ENCODE measurements at places on chromosomes 2 and 18.

GRCh38 chr18:76952747-76953146, 130.4 kb downstream of the ZNF236 start:
- no peak for DNase-seq

DNA sequence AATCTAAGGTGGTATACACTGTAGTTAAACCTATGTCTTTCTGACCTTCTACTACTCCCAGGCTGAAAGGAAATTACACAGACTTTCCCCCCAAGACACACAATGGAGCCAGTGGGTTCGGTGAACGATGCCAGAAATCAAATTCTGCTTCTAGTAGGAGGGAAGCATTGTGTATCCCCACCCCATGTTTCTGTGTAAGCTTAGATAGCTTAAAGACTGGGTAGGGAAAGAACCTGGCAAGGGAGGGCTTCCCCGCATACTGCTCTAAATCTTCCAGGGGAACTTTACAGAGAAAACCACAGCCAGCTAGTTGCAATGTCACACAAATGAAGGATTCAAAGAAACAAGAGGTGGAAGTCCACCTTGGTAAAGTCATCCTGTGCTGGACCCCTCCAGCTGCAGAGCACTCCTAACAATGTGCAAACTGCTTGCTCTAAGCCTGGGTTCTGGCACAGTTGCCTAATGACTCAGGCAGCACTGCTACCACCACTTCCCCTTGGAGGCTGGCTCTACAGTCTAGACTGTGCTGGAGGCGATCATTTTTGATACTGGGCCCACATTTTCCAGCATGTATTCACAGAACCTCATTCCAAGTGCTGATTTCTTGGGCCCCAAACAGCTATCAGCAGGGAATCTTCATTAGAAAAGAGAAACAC, 47.5 kb downstream of the TRIB2 start:
- DNase-seq: no peak

DNA sequence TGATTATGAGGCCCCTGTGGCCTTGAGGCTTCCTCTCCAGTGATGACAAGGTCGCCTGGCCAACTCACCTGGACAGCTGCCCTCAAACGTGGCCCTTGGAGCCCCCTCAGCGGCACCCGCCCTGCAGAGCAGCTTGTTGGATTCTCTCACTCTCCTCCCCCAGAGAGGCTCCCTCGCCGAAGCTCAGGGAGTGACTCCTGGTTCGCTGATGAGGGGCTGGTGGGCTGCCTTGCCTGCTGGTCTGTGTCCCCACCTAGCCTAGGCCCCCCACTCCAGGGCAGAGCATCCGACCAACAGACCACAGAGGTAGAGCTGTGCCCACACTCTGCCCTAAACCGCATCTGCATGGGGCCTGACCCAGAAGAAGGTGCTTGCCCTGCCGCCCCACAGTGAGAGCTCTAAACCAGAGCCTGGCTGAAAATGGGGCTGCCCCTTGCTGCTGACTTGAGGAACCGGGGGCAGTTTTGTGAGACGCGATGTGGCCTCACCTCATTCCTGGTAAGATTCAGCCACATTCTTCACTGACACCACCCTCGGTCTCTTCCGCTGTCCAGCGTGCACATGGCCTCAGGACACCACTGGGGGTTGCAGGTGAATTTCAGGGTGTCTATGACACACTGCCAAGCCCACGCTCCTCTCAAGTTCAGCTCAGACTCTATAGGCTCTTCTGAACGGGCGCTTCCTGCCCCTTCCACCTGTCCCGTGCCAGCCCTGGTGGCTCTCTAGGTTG, 131.6 kb downstream of the CABLES1 start:
- no peak for DNase-seq

DNA sequence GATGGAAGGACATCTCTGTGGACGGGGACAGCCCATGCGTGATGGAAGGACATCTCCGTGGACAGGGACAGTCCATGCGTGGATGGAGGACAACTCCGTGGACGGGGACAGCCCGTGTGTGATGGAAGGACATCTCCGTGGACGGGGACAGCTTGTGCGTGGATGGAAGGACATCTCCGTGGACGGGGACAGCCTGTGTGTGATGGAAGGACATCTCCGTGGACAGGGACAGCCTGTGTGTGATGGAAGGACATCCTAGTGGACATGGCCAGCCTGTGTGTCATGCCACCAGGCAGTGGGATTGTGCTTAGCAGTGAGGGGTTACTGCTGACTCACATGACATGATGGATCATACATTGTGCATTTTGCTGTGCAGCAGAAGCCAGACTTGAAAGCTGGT, 30.0 kb upstream of the NFATC1 start:
- peak; percentile 12 for DNase-seq

- no peak for DNase-seq
These were observed 63.0 kb upstream of the GALNT13 start for GRCh38 chr2:153808679-153809078.

- no peak for DNase-seq
These were observed 355.4 kb upstream of the GULP1 start for GRCh38 chr2:187936228-187936627.
